ENCODE measurements at places on chromosomes 16 and 17.

GRCh38 chr16:28326881-28327610 lies 34.7 kb downstream of the SBK1 start:
- no peaks in the 10 kb centered on the region for H3K36me3 ChIP-seq
- peak; percentile 73 for DNase-seq
- H3K4me1 ChIP-seq, result no peaks in the 10 kb centered on the region
- H3K27ac ChIP-seq, result no peak overlapping the region

DNA sequence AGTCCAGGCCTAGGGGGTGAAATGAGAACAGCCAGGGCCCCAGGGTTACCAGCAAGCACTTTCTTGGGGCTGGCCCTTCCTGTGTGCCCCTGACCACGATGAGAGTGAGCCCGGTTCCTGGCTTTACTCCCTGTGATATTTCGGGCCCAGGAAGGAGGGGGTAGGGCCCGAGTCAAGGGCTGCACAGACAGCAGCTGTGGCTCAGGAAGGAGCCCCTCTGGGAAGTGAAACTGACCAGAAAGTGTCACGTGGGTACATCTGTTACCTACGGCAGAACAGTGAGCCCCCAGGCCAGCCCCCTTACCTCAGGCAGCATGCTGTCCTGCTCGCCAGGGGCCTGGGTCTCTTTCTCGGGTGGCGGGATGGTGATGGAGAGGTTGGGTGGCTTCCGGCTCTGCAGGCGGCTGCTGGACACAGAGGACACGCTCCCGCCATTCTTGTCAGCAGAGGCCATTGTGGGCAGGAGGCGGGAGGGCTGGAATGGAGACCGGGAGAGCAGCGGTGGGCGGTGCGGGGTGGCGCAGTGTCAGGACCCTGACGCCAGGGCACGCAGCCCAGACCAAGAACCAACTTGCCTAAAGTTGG lies 13.8 kb downstream of the AANAT start:
- H3K36me3 ChIP-seq, result no peaks in the 10 kb centered on the region
- H3K27ac ChIP-seq, result no peak overlapping the region
- no peaks in the 10 kb centered on the region for H3K27me3 ChIP-seq

DNA sequence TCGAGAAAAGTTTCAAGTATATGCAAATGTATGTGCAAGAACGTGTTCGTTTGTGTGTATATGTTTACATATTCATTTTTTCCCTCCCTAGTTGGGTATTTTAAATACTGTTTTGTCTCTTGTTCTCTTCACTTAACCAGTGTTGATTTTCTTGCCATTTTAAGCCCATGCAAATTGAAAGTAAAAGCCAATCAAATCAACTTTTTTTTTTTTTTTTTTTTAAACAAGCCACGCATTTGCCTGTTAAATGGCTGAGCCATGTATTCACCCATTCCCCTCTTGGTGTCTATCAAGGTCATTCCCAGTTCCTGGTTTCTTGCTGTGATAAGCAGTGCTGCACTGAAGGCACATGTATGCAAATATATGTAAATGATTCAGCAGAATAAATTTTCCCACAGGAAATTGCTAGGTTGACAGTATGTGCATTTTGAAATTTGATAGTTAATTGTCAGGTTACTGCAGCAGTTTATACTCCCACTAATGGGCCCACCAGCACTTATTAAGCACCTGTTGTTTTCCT lies 12.2 kb downstream of the ABCC1 start:
- no peak overlapping the region for H3K27ac ChIP-seq
- H3K4me3 ChIP-seq, result no peak overlapping the region
- peaks cover 11% of the 10 kb centered on the region for H3K4me1 ChIP-seq
- H3K36me3 ChIP-seq, result no peaks in the 10 kb centered on the region
- no peak for DNase-seq

DNA sequence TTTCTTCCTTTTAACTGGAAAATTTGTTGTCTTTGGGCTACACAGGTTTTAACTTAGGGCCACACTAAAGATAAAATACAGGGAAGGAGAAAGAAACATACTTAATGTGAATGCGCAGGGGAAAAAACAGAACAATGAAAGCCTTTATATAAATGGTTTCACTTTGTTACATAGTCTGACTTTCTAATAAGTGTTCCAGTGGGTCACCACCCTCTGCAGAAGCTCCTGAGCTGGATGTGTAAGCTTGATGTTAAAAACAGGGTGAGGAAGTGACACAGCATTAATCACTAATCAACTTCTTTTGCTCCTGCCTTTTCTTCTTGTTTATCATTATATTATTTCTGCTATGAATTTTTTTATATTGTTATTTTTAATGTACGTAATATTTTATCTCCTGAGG lies 445.6 kb upstream of the CA10 start:
- H3K4me3 ChIP-seq, result no peak overlapping the region
- no peaks in the 10 kb centered on the region for H3K27me3 ChIP-seq
- H3K36me3 ChIP-seq, result no peaks in the 10 kb centered on the region
- DNase-seq, result no peak

DNA sequence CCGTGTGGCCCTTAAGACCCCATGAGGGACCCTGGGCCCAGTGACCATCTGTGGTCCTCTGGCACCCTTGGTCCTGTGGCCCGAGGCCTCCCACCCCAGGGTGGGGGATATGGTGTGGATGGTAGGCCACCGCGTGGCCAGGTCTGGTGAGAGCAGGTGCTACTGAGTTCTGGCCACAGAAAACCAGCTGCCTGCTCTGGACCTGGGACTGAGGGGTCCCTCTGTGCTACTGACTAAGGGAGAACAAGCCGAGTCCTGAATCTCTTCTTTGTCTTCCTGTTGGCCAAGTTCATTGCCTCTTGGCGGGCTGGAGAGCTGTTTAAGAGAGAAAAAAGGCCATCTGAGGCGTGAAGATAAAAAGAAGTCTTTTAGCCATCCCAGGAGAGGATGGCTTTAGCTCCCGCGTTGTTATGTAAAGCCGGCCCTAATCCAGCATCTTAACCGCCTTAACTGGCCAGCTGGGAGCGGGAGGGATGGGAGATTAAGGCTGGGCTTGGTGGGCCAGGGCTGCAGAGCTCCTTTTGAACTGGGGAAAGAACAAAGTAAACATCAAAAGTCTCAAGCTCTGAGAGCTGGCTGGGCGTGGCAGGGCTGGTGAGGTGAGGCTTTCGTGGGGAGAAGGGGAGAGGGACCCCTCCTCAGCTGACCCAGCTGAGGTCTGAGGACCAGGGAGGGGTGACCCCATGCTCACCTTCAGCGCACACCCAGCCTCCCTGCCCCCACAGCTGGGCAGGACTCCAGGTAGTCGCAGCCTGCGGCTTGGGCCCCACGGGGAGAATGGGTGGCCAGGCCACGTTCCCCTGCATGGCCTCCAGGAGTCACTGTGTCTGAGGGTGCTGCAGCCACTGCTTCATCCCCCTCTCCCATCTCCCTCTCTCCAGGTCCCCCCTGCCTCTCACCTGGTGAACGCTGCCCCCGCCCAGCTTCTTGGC lies 62.4 kb downstream of the NKD1 start:
- no peaks in the 10 kb centered on the region for H3K36me3 ChIP-seq
- H3K27me3 ChIP-seq, result no peaks in the 10 kb centered on the region
- H3K27ac ChIP-seq, result no peak overlapping the region
